A549 treated with dexamethasone at 1 μM for 4 hours (cell line): ENCODE measurements at places on chromosomes 2 and 18. TPM values are rescaled to one million over a fixed set of nuclear protein-coding genes. Genes with fewer than 3 reads are reported as not detected.

The CCDC141 gene
- not detected in 5 replicates for total RNA-seq

The DOK6 gene
- not detected in 5 replicates for total RNA-seq

The KCNK3 gene
- 0.45 to 0.86 TPM (median 0.64 TPM) in 5 replicates for total RNA-seq

The KCNE4 gene
- 0.32 to 0.90 TPM (median 0.46 TPM) in 5 replicates for total RNA-seq

The DLX1 gene
- total RNA-seq, result 2.3 to 2.9 TPM (median 2.6 TPM) in 5 replicates

The CXCR1 gene
- total RNA-seq, result not detected in 5 replicates

The NDC80 gene
- total RNA-seq, result 11.3 to 13.8 TPM (median 12.8 TPM) in 5 replicates

The GPR45 gene
- not detected in 5 replicates for total RNA-seq

The COL6A3 gene
- 0.18 to 0.41 TPM (median 0.33 TPM) in 5 replicates for total RNA-seq

The ARMC9 gene
- total RNA-seq, result 13.2 to 15.7 TPM (median 14.6 TPM) in 5 replicates

The LIMS3 gene
- total RNA-seq, result not detected in 5 replicates

The PRKAG3 gene
- total RNA-seq, result 0.04 TPM in 1 of 5 replicates, not detected in the others

The TMEM178A gene
- total RNA-seq, result 0.12 to 0.21 TPM (median 0.15 TPM) in 4 of 5 replicates, not detected in the other

The CFC1 gene
- total RNA-seq, result 0.07 to 0.08 TPM in 2 of 5 replicates, not detected in the others
